ENCODE measurements at places on chromosomes 11 and 22. TPM values are rescaled to one million over a fixed set of nuclear protein-coding genes. Genes with fewer than 3 reads are reported as not detected.

Gene RHOD
- polyA plus RNA-seq, result 11.0 TPM

Gene DRD4
- polyA plus RNA-seq, result 0.97 TPM

- DNase-seq, result no peak
Observed at GRCh38 chr11:126290887-126291286, 8.0 kb downstream of the TIRAP start.

Gene MMP1
- 0.46 TPM for polyA plus RNA-seq

- no peak for DNase-seq
Observed at GRCh38 chr22:19805821-19806212, 45.2 kb downstream of the TBX1 start.

DNA sequence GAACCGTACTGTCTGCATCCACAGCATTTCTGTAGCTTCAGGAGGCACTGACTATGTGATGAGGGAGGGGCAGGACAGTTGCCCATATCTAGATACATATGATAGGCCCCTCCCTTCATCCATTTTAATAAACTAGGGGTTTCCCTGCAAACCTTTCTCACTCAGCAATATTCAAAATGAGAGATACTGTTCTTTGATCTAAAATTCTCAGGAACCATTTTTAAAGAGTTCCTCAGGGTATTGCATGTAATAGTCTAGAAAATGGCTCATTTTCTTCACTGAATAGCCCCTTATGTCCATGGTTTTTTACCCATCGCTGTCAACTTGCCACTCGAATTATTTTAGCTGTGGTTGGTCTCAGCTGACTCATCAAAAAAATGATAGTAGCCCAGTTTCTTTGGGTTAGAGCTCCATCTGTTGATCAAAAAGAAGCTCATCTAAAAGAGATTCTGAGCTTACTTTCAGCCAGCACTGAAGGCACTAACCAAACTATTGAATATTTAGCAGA lies 37.0 kb upstream of the DNAJB7 start:
- DNase-seq, result peak; percentile 34

DNA sequence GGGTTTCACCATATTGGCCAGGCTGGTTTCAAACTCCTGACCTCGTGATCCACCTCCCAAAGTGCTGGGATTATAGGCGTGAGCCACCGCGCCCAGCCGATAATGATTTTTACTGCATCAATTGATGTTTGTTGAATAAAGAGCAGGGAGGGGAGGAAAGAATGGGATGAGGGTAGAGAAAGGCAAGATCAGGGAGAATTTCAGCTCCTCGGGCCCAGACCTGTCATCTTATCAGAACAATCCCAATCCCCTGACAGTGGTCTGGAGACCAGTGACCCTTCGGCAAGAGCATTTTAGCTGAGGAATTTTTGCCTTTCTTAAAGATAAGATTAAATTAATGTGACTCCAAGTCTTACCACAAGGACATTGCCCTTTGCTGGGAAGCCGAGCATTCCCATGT lies 15.0 kb upstream of the ANO1 start:
- DNase-seq, result no peak

DNA sequence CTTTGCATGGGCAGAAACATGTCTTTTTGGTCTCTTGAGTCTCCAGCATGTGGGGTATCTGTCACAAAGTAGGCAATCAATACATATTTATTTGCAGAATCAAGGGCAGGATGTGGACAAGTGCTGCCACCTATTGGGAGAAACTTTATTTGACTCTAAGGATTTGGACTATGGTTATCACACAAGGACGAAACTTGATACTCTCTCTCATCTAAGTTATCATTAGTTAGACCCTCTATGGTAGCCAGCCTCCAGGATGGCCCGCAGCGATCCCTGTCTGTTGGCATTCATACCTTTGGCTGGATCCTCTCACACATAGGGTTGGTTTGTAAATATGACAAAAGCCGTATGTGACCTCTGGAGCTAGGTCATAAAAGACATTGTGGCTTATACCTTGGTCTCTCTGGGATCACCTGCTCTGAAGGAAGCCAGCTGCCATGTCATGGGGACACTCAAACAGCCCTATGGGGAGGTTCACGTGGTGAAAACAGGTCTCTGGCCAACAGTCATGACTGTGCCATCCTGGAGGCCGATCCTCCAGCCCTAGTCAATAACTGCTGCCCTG lies 1.1 kb upstream of the FBXO7 start:
- DNase-seq, result peak; percentile 49

GRCh38 chr11:44454666-44455065 lies 110.8 kb upstream of the CD82 start:
- no peak for DNase-seq

- DNase-seq, result no peak
Observed at GRCh38 chr22:48520884-48521588, 1306.6 kb downstream of the BRD1 start.

Gene POLR3H
- 22.8 TPM for polyA plus RNA-seq

Gene SLC22A6
- polyA plus RNA-seq, result not detected

DNA sequence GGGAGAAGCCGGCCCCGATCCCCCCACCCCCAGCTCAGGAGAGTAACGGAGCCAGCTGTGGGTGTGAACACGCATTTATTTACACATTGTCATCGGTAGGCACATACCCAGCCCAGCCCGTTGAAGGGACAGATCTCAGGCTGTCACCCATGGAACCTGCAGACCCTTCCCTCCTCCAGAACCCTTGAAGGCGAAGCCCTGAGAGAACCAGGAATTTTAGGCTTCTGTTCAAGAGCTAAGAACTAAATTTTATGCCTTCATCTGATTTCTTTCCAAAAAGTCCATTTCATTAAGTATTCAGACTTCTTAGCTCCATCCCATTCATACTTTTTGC lies 379 bp upstream of the BRMS1 start:
- no peak for DNase-seq

GRCh38 chr22:32920032-32920628 lies 118.6 kb downstream of the TIMP3 start:
- DNase-seq, result no peak

Gene OR5D13
- polyA plus RNA-seq, result not detected

DNA sequence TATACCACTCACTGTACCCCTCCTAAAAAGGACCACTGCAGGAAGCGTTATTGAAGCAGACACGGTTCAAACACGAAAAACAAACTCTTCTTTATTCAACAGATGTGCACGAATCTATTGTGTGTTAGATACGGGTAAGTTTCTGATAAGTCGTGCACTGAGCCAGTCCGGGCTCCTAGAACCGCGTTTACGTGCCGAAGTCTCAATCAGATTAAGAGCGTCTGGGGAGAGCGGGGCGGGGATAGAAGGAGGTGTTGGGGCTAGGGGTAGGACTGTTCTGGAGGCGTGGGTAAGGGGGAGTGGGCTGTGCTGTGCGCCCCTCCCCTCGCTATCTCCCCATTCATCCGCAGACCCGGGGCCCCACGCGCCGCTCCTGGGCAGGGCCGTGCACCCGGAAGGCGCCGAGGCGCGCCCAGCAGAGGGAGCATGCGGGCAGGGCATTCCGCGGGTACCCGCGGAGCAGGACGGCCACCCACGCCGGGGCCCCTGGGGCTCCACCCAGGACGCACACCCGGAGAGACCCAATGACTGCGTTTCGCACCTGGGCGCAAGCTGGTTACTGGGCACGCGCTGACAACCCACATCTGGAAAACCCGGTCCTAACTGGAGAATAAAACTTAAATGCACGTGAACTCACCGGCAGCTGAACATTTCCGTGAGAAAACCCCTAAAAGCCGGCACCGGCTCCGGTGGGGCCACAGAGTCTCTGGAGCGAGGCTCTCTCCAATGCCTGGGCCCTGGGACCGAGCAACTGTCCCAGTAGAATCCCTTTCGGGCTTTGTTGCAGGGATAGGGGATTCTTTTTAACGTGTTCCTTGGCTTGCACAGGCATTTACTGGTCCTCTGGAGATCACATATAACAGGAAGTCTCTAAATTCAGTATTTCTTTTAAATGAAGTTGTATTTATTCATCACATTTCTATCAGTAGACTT lies 40.6 kb downstream of the WEE1 start:
- DNase-seq, result peak; percentile 81

- no peak for DNase-seq
Observed at GRCh38 chr11:65295001-65295400, 19.7 kb upstream of the CDC42EP2 start.

DNA sequence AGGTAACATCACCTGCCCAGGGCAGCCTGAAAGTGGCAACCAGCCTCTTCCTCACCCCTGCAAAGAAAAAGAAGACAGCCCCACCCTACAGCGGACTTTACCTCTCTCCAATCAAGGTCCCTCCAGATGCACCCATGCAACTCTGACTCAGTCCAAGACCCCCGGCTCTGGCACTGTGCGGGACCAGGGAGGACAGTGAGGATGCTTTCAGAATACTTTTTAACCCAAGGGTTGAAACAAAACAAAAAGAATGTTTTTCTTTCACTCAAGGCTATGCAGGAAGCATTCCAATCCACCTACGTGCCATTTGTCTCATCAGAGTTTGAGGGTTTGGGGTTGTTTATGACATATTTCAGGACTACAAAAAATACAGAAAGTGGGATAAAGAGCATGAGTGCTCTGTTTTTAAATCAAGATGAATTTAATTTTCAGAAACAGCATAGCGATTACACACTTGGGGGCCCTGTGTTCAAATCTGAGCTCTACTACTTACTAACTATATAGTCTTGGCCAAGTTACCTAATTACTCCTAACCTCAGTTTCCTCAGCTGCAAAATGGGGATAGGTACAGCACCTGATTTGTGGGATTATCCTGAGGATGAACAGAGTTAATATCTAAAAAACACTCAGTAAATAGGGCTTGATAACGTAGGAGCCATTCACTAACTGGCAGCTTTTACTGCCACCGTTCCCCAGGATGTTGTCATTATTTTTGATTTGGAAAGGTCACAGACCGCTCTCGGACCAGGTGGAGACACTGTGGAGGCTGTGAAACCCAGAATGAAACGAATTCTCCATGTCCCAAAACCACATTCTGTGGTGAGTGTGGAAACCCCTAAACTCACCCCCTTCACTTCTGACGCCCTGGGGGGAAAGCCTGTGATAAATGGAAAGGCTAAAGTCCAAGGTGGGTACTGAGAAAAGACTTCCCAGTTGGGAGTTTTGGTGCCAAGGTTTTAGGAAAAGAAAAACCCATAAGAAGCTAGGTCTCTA lies 5.6 kb downstream of the PLAAT3 start:
- no peak for DNase-seq

Gene NRGN
- polyA plus RNA-seq, result 10.8 TPM

Gene ELFN2
- polyA plus RNA-seq, result 0.75 TPM

DNA sequence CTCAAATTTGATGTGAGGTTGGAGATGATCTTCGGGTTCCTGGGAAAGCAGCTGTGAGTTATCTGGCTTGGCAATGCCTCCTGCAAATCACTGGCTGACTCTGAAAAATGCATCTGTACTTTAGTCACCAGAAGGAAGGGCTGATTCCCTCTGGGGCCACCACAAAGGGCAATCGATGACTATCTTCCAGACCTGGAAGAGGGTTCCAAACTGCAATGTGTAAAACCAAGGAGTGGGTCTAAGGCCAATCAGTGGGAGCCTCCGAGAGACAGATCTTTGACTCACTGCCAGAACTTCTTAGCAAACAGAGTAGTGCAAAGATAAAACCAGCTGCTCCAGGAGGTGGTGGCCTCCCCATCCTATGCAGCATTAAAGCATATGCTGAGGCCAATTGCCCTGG lies 29.1 kb upstream of the PAK1 start:
- peak; percentile 15 for DNase-seq

Gene RFPL2
- not detected for polyA plus RNA-seq

- DNase-seq, result no peak
Observed at GRCh38 chr22:37634417-37634924, 5.0 kb upstream of the SH3BP1 start.

DNA sequence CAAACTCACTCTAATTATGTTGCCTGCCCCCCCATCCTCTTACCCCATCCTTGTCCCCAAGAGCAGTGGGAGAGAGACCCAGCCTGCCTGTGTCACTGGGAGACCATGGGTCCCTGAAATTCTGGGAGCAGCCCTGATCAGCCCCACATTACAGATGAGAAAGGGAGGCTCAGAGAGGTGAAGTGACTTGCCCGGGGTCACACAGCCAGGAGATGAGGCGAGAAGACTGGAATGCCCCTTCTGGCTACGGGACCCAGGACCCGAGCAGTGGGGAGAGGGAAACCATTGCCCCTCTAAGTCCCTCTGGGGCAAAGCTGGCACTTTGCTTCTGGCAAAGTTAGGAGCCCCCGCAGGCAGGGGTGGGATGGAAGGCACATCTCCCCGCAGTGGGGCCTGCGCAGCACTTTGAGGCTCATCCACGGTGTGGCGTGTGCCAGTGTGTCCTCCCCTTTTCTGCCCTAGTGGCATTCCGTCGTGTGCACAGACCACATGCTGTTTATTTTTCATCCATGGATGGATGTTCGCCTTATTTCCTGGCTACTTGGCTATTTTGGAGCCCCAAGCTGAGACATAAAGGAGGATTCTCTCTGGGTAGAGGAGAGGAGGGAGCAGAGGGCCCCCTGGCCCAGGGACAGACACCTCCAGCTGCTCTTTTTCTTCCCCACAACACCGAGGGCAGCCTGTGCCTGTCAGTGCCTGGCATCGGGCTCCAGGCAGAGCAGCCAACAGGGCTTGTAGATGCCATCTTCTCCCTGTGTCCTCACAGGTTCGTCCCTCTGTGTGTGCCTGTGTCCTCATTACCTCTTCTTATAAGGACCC lies 3.7 kb upstream of the FGF3 start:
- no peak for DNase-seq

DNA sequence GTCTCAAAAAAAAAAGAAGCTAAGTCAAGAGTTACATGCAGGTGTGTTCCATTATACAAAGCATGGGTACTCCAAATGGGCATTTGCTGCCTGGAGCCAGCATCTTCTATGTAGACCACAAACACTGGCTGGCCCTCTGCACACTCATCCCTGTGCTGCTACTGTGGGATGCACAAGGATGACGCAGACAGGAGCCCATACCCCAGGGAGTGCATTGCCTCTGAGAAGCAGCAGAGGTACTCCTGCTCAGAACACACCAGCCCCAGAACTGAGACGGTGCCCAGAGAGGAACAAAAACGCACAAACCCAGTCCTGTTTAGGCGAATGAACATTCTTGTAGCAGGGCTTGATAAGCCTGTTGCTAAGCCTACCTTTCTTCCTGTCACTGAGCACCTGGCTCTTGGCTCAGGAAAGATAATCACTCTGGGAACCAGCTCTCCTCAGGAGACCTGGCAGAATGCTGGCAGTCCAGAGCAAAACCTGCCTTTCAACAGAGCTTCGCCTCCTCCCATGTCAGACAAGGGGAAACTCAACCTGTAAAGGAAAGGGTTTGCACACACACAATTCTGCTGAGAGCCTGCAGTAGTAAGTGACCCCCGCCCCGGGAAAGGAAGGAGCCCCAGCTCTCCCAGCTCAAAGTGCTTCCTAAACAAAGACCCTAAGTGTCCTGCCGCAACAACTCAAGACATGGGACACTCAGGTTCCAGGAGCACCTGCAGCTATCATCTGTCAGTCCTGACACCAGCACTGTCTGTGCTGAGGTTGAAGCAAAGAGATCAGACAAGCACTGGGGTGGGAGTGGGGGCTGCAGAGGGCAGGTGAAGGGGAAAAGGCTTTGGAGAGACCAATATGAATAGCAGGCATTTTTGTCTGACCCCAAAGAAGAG lies 145.7 kb downstream of the TENM4 start:
- no peak for DNase-seq
